ENCODE measurements at places on chromosomes 11 and 22. TPM values are rescaled to one million over a fixed set of nuclear protein-coding genes. Genes with fewer than 3 reads are reported as not detected.

The EHF gene
- not detected for total RNA-seq

The PGA3 gene
- not detected for total RNA-seq

The SERPING1 gene
- total RNA-seq: 35.2 TPM

The OR4A16 gene
- not detected for total RNA-seq

The LRRC75B gene
- total RNA-seq: 18.1 TPM

The IGF2 gene
- 3.1 TPM for total RNA-seq

The SCT gene
- 1.8 TPM for total RNA-seq

The UPK2 gene
- 0.24 TPM for total RNA-seq

The OR2AG2 gene
- total RNA-seq: 0.26 TPM

The MAPK8IP2 gene
- total RNA-seq: 5.7 TPM

The TIMP3 gene
- total RNA-seq: 0.86 TPM

The IL17REL gene
- total RNA-seq: 0.11 TPM

The MMP7 gene
- not detected for total RNA-seq

The SLC22A6 gene
- total RNA-seq: not detected

The TEX54 gene
- 1.2 TPM for total RNA-seq

The SLC22A9 gene
- total RNA-seq: not detected

The PHOX2A gene
- total RNA-seq: 1.4 TPM

The APOA5 gene
- total RNA-seq: 0.11 TPM

The GGT5 gene
- 0.20 TPM for total RNA-seq

The DERL3 gene
- 9.8 TPM for total RNA-seq

The ZNF214 gene
- 5.0 TPM for total RNA-seq

The OR51B4 gene
- total RNA-seq: not detected

The DDI1 gene
- not detected for total RNA-seq

The UPK3A gene
- not detected for total RNA-seq

The MAJIN gene
- not detected for total RNA-seq

The SLC15A3 gene
- total RNA-seq: 7.0 TPM

The PIK3C2A gene
- total RNA-seq: 82.6 TPM

The EPS8L2 gene
- total RNA-seq: 101 TPM

The TMEM132A gene
- 95.5 TPM for total RNA-seq

The LIF gene
- total RNA-seq: 4.3 TPM

The SCGB1C1 gene
- total RNA-seq: not detected

The TYR gene
- total RNA-seq: not detected

The CECR2 gene
- 154 TPM for total RNA-seq

The NLRP6 gene
- not detected for total RNA-seq

The MIEF1 gene
- 34.7 TPM for total RNA-seq

The KDM4E gene
- not detected for total RNA-seq

The CELSR1 gene
- 21.2 TPM for total RNA-seq

The DLG2 gene
- 8.2 TPM for total RNA-seq

The DEPDC7 gene
- total RNA-seq: 4.4 TPM

The TRPM5 gene
- not detected for total RNA-seq

The CCDC90B gene
- total RNA-seq: 35.9 TPM

The CPSF7 gene
- total RNA-seq: 145 TPM

The IGLL1 gene
- not detected for total RNA-seq

The CAVIN3 gene
- 60.0 TPM for total RNA-seq

The NEFH gene
- total RNA-seq: 5.8 TPM

The WNT7B gene
- 0.09 TPM for total RNA-seq

Measured in H9 (cell line).